BJ (cell line): ENCODE measurements at places on chromosomes 16 and 17.
A peak's percentile ranks its signal among the peaks of the same experiment; 100 is the strongest.

- DNase-seq = peak; percentile 77
These were observed 172.4 kb downstream of the ABCA8 start for GRCh38 chr17:68782789-68783188.

DNA sequence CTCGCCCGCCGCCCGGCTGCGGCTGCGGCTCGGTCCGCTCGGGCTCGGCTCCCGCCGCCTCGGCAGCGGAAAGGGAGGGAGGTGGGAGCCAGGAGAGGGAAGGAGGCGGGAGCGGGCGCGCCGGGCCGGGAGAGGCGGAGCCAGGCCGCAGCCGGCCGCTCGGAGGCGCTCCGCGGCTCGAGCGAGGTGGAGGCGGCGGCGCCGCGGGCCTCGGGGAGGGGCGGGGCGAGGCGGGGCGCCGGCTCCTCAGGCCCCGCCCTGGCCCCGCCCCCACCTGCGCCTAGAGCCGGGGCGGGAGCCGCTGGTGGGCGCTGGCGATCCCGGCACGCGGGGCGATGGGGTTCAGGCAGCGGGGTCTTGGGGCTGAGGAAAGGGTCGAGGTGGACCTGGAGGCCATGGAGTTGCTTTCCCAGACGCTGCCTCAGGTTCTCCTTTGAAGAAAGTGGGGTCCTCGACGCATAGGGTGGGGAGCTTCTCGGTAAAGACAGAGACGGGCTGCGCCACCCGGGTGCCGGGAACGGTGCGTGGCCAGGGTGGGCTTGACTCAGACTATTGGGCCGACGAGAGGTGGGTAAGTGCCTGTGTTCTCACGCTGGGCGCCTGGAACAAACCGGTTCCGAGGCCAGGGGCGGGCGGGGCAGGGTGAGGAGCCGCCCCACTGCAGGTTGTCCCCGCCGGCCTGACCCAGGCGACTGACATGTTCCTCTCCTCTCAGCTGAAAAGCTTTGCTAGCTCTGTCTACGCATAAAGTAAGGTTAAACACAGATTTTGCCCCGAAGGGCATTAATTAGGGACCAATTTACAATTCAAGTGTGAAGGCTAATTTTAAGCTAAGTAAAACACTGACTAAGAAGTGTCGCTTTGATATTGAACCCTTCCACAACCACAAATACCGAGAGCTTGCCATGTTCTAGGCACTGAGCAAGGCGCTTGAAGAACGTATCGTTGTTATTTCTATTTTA lies at the start of gene CMTM4:
Gene CMTM4 (minus strand): TSS at position 75 of the 962 bp plus-strand sequence. CDS start 218 bp downstream, outside the sequence.
- DNase-seq = peak; percentile 34

DNA sequence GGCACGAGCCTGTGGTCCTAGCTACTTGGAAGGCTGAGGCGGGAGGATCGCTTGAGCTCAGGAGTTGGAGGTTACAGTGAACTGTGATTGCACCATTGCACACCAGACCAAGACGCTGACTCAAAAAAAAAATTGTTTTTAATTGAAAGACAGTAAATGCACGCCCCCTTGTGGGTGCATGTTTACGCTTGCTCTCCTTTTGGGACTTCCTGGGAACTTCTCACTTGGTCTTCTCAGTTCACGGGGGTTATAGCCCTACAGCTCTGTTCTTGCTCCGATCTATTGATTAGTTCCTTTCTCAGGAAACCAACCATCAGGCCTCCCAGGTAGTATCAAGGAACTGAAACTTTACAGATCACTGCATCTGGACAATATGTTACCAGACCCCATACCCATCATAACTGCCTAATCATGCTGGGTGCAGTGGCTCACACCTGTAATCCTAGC lies 14.2 kb upstream of the RIPOR1 start:
- peak; percentile 24 for DNase-seq

DNA sequence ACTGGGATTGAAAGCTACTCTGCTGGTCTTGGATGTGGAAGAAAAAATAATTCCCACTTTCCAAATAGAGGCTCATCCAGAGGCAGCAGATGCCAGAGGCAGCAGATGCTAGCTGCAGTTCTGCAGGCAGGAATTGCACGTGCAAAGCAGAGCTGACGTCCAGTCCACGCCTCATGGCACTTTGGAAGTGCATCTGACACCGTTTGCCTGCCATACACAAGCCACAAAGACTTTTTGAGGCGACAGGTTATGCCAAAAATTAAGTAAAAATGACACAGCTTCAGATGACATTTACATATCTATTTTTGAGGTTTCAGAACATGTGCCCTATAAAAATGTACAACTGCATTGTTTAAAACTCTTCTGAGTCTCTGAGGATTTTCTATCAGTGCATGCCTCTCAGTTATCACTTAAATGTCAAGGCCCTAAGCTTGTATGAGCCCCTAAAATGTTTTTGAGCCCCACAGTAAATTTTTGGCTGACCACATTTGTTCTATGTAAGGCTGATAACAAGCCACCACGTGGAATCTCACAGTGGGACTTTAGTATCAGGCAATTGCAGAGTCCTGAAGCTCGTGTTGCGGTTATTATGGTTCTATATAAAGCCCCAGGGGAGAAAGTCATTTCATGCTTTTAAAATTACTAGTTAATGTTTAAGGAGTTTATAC lies 239.2 kb downstream of the PRKCA start:
- peak; percentile 59 for DNase-seq

- no peak for DNase-seq
These were observed 352 bp upstream of the VMO1 start for GRCh38 chr17:4786516-4786915.

DNA sequence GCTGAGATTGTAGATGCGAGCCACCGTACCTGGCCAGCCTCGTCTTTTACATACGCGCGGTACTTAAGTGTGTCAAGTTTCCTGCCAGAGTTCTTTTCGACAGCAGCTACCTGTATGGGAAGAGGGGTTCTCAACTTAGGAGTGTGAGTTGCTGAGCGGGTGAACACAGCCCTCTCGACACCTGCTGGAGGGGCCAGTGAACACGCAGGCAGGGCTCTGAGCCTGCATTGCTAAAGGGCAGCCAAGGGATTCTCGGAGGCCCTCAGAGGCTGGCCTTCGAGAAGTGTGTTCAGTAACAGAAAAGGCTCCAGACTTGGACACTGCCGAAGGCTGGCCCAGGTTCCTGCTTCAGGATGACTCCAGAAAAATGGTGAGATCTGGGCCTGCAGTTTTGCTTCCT lies 6.1 kb downstream of the ZC3H18 start:
- DNase-seq = no peak

- DNase-seq = no peak
These were observed 13.9 kb downstream of the ARL2BP start for GRCh38 chr16:57258910-57259475.

GRCh38 chr16:49194537-49195236 lies 87.0 kb downstream of the CBLN1 start:
- no peak for DNase-seq

DNA sequence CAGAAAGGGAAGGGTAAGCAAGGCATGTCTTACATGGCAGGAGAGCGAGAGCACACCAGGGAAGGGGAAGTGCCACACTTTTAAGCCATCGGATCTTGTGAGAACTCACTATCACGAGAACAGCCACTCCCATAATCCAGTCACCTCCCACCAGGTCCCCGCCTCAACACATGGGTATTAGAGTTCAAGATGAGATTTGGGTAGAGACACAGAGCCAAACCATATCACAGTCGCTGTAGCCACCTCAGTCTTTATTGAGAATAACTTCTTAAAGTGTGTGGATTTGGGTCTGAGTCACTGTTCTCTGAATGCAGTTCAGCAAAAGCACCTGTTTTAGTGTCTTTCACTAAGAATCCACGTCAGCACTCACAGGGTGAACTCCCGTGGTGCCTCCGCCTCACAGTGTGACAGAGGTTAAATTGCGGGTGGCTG lies 195.2 kb upstream of the CHMP6 start:
- DNase-seq = no peak

GRCh38 chr17:1003972-1004768 lies 7.2 kb downstream of the TIMM22 start:
- no peak for DNase-seq

DNA sequence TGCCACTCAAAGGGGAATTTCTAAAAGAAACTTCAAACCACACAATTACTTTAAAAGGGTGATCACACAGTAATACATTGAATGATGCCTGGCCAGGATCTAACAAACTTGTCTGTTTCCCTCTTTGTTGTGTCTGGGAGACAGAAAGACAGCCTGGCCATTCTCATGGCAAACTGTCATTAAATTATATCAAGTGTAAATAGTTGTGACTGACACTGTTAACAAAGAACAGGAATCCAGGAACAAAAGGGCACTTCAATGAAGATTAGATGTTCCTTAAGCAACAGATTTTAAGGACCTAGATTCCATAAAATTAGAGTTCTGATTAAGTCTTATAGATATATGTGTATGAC lies 383.6 kb downstream of the KCNJ2 start:
- no peak for DNase-seq

GRCh38 chr17:78130437-78131101 lies at the start of gene TMC8:
Gene TMC8, plus strand, starts transcription at chr17:78130771. Its CDS starts 818 bp downstream, at chr17:78131589.
- no peak for DNase-seq
